NCI-H2029 treated with DMSO at 0.1 percent for 48 hours (cell line): ENCODE measurements at places on chromosomes 4 and X.
A peak's percentile ranks its signal among the peaks of the same experiment; 100 is the strongest.

DNA sequence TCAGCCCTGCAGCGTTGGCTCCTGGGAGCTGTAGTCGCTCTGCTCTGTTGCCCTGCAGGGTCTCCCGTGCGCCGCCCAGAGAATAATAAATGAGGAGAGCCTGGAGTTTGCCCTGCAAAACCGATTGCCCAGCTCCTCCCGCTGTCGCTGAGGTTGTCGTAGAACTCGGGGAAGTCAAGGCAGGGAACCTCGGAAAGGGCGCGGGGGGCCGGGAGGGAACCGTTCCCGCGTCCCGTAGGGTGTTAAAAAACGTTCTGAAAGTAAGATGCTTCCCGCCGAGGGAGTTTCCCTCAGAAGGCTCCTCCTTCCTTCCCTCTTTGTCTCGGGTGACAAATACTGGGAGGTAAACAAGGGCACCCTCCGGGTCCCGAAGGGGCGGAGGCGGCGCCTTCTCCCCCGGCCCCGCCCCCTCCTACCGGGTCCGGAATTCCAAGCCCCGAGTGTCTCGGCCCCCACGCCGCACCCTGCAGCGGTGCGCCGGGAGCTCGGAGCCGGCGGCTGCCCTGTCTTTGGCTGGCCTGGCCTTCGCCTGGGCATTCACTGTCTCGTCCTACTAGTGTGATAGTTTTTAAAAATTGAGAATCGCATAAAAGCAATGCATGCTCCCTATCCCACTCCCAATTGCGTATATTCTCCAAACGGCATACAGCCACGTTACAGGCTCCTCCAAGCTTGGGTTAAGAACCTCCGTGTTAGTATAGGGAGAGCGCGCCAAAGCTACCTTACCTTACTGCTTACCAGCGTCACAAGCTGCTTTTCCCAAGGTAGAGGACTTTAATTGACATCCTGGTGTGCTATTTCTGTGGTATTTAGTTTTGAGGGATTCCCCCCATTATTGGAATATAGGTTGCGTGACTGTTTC, 964 bp upstream of the HMGB2 start:
- peak; percentile 51 for DNase-seq

GRCh38 chr4:18398661-18399060, 377.1 kb upstream of the LCORL start:
- no peak for DNase-seq

GRCh38 chr4:30868111-30868895, 148.1 kb downstream of the PCDH7 start:
- no peak for DNase-seq

DNA sequence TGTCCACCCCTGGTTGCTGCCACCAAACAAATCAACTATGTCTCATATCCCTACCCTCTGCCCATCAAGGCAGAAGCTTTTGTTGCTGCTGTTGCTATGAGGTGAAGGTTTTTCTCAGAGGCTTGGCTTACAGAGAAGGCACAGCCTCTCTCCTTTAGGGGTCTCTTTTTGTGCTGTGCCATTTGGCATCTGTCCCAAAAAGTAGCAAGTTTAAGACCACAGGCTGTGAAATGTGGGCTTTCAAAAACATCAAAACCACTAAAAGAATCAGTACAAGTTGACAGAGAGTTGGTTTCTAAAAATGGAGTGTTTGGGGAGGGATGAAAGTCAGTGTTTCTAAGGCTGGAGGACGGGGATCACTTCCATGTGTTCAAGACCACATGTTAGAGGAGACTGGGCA, 634.9 kb downstream of the BCOR start:
- no peak for DNase-seq

- no peak for DNase-seq
These were observed 183.2 kb upstream of the WDFY3 start for GRCh38 chr4:85149676-85150075.

- DNase-seq = no peak
These were observed 62.3 kb downstream of the ACOX3 start for GRCh38 chr4:8378101-8378724.

- peak; percentile 97 for DNase-seq
These were observed 29.1 kb upstream of the UTP14A start for GRCh38 chrX:129876771-129877305.

DNA sequence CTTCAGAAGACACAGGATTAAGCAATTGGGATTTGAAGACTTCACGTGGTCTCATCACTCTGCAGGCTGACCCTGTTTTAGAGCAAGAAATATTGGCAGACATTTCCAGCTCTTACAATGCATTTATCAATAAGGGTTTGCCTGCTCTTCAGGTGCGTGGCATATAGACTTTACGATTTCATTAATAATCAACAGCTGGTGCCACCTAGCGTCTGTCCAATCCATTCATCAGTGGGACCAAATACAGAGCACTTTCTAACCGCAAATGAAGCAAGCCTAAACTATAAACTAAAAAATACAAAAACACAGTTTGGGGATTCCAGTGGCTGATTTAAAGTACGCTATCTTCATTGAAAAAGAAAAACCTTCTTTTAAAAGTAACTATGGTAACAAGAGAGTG, 125.4 kb upstream of the DMD start:
- DNase-seq = no peak

DNA sequence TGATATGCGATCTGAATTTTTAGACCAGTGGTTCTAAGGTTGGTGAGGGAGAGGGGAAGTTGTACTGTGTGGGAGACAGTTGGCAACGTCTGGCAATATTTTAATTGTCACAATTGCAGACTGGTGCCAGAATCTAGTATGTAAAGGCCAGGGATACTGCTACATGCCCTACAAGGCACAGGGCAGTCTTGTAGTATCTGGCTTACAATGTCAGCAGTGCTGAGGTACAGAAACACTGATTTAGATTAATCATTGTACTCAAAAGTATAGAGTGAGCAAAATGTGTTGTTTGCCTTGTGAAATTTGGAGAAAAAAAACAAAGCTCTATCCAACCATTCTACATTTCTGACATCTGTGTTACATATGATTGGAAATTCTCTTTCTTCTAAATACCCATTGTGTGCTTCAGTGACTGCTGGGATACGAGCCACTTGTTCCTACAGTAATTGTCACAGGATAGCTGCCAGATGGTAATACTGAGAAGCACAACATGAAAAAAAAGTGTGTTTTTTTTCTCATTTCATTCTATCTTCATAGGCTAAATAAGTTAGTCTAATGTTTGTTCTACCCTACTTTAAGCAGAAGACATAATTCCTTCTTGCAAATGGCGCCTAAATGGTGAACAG, 526.7 kb upstream of the AGA start:
- DNase-seq = no peak

DNA sequence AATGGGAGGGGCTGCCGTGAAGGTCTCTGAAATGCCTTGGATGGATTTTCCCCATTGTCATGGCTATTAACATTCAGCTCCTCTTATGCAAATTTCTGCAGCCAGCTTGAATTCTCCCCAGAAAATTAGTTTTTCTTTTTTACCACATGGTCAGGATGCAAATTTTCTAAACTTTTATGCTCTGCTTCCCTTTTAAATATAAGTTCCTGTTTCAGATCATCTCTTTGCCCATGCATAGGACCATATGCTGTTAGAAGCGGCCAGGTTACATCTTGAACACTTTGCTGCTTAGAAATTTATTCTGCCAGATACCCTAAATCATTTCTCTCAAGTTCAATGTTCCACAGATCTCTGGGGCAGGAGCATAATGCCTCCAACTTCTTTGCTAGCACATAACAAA, 13.8 kb upstream of the CLDN34 start:
- no peak for DNase-seq

GRCh38 chr4:176660561-176660960, 132.2 kb downstream of the VEGFC start:
- DNase-seq = no peak

GRCh38 chr4:71194454-71194853, 144.4 kb upstream of the SLC4A4 start:
- no peak for DNase-seq

- no peak for DNase-seq
These were observed 264.6 kb upstream of the HAND2 start for GRCh38 chr4:173794662-173795061.
